ENCODE measurements at places on chromosomes 7 and 10.

GRCh38 chr10:72061491-72061890 lies 26.9 kb downstream of the SPOCK2 start:
- no peak for DNase-seq

- no peak for DNase-seq
Observed at GRCh38 chr10:6563731-6564130, 16.3 kb downstream of the PRKCQ start.

- DNase-seq, result no peak
Observed at GRCh38 chr7:17520941-17521340, 222.5 kb downstream of the AHR start.

DNA sequence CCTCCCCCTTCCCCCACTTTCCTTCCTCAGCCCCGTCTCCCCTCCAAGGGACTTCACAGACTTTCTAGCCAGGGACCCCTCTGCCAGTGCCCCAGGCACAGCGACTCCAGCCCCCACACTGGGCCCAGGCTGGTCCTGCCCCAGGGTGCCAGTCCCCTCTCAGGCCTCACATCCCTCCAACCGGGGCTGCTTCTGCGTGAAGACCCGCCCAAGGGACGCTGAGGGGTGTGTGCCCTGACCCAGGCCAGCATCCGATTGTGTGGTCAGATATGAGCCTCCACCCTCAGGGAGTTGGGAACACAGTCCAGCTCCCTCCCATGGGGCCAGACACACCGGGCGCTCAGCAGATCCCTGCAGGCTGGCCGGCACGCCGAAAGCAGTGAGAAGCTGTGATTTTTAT lies 97.0 kb downstream of the MICALL2 start:
- DNase-seq, result no peak

GRCh38 chr10:16894821-16895220 lies 77.6 kb upstream of the RSU1 start:
- no peak for DNase-seq

DNA sequence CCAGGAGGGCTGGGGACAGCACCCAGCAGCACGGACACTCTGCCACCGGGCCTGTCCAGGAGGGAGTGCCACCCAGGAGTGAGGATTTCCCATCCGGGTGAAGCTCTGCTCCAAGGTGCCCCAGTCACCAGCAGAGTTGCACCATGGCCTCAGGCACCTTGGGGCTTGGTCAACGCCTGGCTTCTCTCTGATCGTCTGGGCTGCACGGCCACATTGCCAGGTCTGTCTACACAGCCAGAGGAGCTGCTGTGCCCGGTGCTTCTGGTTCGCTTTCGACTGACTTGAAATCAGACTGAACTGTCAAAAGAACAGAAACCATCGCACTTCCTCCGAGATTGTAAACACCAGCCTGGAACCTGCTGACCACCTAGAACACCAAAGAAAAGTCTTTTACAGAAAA lies 12.0 kb downstream of the SHH start:
- no peak for DNase-seq

- DNase-seq, result no peak
Observed at GRCh38 chr7:77930496-77930895, 131.9 kb downstream of the PHTF2 start.

DNA sequence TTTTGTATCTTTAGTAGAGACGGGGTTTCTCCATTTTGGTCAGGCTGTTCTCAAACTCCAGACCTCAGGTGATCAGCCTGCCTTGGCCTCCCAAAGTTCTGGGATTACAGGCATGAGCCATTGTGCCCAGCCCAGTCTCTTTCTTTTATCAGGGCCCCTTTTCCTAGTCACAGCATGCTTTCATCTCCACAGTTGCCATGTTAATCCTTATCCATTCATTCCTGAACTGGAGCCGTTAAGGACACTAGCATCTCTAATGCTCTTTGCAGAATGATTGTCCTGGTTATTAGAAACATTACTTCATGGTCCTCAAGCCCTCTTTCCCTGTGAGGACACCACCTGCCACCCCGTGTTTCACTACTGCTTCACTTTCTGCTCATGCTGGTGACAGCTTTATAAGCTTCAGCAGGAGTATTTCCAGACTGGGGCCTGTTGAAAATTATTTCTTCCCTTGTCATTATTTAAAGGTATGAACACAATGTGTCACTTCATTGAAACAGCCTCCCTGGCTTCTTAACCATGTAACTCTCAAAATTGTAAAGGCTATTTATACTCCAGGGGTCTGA lies 313.9 kb downstream of the BMPER start:
- DNase-seq, result no peak

DNA sequence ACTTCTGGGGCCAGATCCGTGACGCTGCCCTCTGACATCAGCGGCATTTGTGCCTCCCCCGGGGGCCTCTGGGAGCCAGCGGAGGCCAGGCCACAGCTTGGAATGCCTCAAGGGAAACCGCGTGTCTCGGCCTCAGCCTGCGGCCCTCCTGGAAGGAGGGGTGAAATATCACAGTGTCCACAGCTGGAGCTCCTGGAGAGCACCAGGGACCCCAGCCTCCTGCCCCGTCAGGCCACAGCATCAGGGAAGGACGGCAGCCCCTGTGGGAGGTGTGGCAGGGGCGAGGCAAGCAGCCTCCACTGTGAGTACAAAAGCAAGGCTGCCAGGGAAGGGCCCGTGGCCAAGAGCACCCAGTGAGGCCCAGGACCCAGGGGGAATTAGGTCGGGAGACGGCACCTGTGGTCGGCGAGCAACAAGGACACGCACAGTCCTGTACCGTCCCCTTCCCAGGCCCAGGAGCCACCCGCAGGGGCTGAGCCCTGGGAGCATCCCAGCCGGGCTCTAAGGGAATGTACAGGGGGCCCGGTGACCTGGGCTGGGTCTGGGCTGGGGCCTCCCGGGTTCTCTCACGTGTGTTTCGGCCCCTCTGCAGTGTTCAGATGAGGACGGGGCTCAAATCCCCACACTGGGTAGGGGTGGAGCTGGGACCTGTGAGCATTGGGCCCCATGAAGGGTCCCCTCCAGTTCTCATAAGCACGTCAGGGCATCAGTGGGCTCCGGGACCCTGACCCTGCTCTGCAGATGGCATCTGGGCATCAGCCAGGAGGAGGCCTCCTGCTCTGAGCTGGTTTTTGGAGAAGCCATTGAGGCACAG lies 18.7 kb upstream of the KNDC1 start:
- DNase-seq, result no peak

- no peak for DNase-seq
Observed at GRCh38 chr7:117401293-117402002, 25.8 kb downstream of the ASZ1 start.

GRCh38 chr10:127928021-127928806 lies 21.3 kb downstream of the PTPRE start:
- DNase-seq, result no peak

DNA sequence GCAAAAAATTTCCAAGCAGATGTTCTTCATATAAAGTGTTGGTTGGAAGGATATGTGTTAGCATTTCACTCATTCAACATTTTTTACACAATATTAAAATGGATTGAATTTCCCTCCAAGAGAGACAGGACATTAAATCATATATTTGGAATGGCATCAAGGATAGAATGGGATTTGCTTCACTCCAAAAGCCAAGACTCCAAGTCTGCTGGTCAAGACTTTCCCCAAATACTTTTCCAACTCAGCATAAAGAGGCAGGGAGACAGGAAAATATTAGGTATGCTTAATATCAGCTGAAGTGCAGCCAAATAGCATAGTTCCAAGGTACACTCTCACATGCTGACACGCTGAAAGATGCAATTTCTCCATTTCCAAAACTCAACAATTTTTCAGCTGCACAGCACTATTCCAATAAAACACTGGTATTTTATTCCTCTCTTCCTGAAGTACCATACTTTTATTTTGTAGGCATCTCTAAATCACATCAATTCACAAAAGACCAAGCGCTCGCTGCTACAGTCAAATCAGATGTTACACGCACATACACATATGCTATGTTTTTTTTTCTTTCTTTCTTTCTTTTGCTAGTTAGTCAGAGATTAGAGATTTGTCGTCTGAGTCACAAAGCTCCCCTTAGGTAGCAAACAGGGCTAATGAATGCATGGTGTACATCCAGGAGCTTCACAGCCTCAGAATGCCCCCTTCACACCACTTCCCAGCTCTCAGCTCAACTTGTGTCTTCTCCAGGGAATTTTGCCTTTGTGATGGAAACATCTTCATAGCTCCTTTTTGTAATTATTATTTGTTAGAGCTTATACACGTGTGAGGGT lies 1033.8 kb upstream of the AUTS2 start:
- no peak for DNase-seq

DNA sequence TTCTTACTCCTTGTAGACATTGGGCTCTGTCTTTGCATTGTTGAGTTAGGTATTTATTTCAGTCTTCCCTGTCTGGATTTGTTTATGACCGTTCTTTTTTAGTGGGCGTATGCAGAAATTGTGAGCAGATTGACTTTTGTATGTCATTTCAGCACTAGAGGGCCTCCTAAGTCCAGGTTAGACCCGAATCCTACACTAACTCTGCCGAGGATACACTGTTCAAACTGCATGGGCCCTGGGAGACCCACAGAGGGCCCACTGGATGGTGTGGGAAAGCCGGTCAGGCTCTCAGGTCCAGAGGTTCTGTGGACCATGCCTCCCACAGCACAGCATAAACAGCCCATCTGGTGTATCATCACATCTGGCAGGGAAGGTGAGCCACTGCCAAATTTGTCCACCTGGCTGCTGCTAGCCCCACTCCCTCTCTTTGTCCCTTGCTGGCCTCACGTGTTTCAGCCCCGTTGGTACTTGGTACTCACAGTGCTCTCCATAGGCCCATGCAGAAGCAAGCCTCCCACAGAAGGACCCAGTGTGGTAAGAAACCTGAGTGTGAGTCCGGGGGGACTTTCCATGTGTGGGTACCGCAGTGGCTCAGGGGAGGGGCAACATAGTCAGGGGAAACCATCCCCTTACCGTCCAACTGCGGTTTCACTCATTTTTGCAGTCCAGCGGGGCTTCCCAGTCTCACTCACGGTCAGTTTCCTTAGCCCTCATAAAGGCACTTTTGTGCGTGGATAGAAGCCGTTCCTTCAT lies 112.8 kb downstream of the APBB1IP start:
- DNase-seq, result no peak

All from anterior cingulate cortex (tissue), 58 donors.